ENCODE measurements at places on chromosomes 13 and 19. TPM values are rescaled to one million over a fixed set of nuclear protein-coding genes. Genes with fewer than 3 reads are reported as not detected.

The MADCAM1 gene
- total RNA-seq = 0.07 TPM

The IGFL2 gene
- total RNA-seq = not detected

The HPN gene
- total RNA-seq = not detected

The RFPL4AL1 gene
- not detected for total RNA-seq

The LILRB4 gene
- not detected for total RNA-seq

The FCHO1 gene
- 0.56 TPM for total RNA-seq

The ALDH16A1 gene
- 54.9 TPM for total RNA-seq

The ZNF547 gene
- total RNA-seq = 2.9 TPM

The SOX21 gene
- total RNA-seq = 0.07 TPM

The HSD17B14 gene
- total RNA-seq = 4.8 TPM

The CD33 gene
- not detected for total RNA-seq

The PROSER3 gene
- total RNA-seq = 3.3 TPM

The MYO1F gene
- total RNA-seq = 0.25 TPM

The ADGRE3 gene
- not detected for total RNA-seq

The FFAR1 gene
- not detected for total RNA-seq

The CEACAM20 gene
- not detected for total RNA-seq

The DNAAF3 gene
- 0.32 TPM for total RNA-seq

The SPTBN4 gene
- total RNA-seq = 0.28 TPM

The C13orf42 gene
- total RNA-seq = not detected

The IZUMO2 gene
- not detected for total RNA-seq

The CYP2F1 gene
- total RNA-seq = not detected

The LILRA1 gene
- not detected for total RNA-seq

The KLK15 gene
- total RNA-seq = not detected

The DCUN1D2 gene
- total RNA-seq = 7.7 TPM

The CRTC1 gene
- total RNA-seq = 1.1 TPM

The ENOX1 gene
- total RNA-seq = 0.95 TPM

The TICAM1 gene
- total RNA-seq = 4.0 TPM

The GTF2F2 gene
- 25.4 TPM for total RNA-seq

The THAP8 gene
- total RNA-seq = 0.92 TPM

The ZNF460 gene
- total RNA-seq = 49.6 TPM

The NLRP12 gene
- total RNA-seq = 0.04 TPM

The SNAPC2 gene
- 15.0 TPM for total RNA-seq

The FAM216B gene
- total RNA-seq = not detected
